ENCODE measurements at places on chromosomes 12 and 14.

DNA sequence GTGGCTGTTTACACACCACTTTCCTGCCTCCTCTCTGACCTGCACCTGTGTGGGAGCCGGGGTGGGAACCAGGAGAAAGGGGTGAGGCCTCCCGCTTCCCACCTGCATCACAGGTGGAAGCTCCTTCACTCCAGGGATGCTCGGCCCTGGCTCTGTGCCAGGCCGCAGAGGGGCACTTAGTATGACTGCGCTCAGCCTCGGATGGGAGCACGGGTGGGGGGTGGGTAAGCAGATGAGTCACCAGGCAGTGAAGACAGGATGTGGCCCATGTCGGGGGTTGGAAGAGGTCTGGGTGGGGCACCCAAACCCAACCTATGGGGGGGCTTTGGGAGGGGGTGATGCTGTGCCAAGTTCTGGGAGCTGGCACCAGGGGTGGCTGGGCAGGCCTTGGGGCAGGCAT, 7.4 kb upstream of the CYP46A1 start:
- no peak for DNase-seq

- no peak for DNase-seq
Observed at GRCh38 chr12:86659985-86660384, 403.8 kb upstream of the MGAT4C start.

DNA sequence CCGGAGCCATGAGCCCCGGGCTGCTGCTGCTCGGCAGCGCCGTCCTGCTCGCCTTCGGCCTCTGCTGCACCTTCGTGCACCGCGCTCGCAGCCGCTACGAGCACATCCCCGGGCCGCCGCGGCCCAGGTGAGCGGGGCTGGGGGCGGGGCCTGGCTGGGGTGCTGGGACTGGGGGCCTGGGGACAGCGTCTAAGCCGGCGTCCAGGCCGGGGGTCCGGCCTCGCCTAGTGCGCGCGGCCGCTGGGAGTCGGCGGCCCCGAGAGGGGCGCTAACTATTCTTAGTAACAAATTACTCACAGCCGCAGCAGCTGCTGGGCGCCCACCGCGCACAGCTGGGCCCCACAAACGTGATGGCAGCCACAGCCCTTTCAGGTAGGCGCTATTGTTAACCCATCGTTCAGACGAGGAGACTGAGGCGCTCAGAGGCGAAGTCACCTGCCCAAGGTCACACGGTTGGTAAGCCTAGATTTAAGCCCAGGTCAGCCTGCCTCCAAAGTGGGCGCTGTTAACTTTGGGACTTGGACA, 374 bp downstream of the CYP46A1 start:
- no peak for DNase-seq

DNA sequence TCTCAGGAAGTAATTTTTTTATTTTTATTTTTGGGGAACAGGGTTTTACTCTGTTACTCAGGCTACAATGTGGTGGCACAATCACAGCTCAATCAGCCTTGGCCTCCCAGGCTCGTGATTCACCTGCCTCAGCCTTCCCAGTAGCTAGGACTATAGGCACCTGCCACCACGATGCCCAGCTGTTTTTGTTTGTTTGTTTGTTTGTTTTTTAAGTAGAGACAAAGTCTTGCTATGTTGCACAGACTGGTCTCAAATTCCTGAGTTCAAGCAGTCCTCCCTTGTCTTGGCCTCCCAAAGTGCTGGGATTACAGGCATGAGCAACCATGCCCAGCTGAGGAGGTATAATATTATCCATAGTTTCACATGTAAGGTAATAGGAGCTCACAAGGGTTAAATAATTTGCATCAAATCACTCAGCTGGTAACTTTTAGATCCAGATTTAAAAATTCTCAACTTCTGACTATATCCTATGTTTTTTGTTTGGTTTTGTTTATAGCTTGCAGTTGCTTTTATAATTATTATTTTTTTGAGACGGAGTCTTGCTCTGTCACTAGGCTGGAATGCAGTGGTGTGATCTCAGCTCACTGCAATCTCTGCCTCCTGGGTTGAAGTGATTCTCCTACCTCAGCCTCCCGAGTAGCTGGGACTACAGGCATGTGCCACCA, 629.3 kb downstream of the DIO2 start:
- no peak for DNase-seq

DNA sequence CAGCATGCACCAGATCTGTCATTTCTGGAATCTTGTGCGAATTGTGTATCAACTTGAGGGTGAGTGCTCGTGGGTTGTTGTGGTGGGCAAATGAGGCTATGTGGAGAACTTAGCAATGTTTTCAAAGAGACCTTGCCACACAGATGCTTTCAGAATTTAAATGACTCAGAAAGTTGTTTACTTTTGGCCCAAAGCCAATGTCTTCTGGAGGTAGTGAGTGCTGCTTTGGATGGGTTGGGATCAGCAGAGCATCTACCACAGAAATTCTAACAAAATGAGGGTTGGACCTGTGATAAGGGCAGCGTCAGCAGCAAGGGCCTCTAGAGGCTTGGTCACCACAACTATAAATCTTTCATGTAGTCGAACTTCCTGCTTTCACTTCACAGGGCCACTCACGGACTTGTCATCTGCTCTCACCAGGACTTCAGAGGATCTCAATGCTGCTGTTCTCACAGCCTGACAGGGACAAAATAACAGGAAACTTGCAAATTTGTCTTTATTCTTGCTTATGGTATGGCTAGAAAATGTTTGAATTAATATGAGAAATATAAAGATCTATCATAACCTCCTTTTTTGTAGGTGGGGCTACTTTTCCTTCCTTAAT, 111.4 kb downstream of the DACT1 start:
- DNase-seq, result peak; percentile 79

GRCh38 chr14:68680541-68681051, 112.3 kb downstream of the ZFP36L1 start:
- no peak for DNase-seq

GRCh38 chr12:40646456-40646855, 45.8 kb upstream of the CNTN1 start:
- DNase-seq, result no peak

- DNase-seq, result no peak
Observed at GRCh38 chr14:56133547-56133946, 15.3 kb downstream of the PELI2 start.

DNA sequence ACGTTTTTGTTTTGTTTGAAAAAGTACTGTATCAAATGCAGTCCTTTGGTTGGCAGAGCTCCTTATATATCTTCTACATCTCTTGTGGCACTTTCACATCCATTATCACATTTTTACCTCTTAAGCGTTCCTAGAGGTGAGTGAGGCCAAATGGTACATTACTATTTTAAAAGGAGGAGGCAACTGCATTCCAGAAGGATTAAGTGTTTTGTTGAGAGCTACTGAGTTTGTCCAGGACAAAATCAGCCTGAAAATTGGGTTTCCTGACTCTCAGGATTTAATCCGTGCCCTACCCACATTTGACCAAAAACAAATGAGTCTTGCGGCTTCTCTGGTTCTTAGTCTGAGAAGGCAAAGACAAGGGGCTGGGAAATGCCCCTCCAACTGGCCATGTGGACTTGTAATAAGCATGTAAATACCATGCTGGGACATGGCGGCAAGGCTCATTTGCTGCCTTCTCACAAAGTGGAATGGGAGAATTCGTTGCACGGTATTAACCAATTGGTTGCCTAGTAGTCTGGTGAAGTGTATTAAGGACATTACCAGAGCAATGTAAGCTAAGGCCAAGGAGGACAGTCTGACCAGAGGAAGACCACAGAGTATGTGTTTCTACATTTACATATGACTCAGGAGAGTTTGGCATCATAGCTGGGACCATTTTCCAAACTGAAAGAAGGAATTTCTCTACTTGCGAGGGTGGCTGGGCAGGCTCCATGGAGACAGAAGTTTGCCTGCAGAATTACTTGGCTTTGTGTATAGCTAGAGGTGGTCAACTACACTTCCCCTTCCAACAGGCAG, 175.8 kb upstream of the PLXNC1 start:
- peak; percentile 74 for DNase-seq

GRCh38 chr12:8630131-8630530, 17.5 kb upstream of the AICDA start:
- no peak for DNase-seq

DNA sequence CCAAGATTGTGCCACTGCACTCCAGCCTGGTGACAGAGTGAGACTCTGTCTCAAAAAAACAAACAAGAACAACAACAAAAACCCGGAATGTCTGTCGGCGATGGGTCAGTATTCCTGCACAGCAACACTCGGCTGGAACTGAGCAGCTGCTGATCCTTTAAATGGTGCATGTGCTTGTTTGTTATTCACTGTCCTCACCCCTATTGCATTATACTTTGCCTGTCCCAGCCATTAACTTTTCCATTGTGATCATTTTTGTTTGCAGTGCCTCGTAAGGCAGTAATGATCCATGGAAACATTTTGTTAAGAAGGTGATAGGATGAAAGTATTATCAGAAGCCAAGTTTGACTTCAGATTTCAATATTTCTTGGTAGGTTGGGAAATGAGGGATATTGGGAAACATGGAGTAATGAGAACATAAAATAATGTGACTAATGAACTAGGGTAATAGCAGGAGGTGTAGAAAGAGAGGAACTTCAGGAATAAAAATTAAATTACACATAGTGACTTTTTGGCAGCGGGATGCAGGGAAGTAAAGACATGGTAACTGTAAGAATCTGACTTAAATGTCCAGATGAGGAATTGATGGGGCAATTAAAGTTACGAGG, 6.1 kb downstream of the ACSS3 start:
- no peak for DNase-seq

- no peak for DNase-seq
Observed at GRCh38 chr14:45181329-45181728, 45.6 kb downstream of the FANCM start.

DNA sequence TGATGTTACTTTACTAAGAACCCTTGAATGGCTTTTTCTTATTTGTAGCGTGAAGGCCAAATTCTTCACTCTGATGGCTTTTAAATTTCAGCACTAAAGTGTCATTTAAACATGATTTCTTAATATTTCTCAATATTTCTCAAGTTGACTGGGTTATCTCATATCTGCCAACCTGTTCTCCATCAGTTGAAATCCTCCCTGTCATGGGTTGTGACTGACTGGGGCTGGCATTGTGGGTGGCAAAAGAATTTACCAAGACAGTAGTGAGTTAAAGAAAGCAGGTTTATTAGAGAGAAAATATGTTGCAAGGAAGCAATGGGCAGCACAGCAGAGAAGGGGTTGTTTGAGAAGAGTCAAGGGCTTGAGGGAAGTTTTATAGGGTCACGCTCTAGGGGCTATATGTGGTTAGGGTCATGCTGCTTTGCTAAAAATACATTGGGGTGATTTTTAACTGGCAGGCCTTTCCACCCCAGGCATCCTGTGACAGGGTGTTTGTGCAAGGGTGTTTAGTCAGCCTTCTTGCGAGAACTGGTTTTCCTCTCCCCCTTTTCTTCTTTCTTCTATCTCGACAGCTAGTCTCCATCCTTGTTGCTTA, 232.8 kb upstream of the SEL1L start:
- DNase-seq, result no peak

DNA sequence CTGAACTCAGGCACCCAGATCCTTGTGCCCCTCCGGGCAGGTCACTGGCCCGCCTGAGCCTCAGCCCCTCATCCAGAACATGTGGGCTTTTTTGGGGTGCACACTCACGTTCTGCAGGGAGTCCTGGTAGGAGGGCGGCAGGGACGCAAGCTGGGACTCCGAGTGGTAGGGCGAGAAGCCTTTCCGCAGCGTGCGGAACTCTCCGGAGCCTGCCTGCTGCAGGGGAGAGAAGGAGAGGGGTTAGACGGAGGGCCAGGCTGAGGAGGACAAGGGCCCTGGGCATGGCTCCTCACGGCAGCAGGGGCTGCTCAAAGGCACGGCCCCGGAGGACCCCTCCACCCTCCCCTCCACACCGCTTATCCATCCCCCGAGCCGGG, 40.8 kb downstream of the CCNK start:
- no peak for DNase-seq

DNA sequence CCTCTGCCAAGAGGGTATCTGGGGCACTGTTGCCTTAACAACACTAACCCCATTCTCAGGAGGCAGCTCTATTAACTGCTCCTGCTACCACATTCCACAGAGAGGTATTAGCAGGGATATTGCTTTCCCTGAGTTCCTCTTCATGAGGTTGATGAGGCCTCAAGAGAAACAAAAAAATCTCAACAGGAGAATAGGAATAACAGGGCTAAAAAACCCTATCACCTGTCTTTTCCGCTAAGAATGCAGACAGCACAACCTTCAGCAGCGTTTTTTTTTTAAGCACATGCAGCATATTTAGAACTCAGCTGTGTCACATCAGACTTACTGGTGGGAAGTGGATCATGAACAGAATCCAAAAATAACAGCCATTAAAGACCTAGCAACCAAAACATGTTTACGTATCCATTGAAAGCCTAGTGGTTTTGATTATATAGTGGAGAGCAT, 29.2 kb downstream of the ATF7 start:
- DNase-seq, result peak; percentile 43

DNA sequence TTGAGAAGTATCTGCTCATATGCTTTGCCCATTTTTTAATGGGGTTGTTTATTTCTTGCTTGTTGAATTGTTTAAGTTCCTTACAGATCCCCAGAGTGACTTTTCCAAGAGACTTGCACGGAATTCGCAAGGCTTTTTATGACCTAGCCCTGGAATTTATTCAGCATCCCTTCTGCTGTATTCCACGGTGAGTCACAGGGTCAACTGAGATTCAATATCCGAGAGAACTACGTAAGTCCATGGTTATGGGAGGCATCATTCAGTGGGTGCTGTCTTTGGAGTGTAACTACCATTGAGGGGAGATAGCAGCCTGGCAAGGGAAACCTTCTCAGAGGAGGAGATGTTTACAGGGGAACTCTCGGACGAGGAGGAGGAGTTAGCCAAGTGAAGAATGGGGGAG, 20.9 kb upstream of the GPRC5A start:
- peak; percentile 82 for DNase-seq

DNA sequence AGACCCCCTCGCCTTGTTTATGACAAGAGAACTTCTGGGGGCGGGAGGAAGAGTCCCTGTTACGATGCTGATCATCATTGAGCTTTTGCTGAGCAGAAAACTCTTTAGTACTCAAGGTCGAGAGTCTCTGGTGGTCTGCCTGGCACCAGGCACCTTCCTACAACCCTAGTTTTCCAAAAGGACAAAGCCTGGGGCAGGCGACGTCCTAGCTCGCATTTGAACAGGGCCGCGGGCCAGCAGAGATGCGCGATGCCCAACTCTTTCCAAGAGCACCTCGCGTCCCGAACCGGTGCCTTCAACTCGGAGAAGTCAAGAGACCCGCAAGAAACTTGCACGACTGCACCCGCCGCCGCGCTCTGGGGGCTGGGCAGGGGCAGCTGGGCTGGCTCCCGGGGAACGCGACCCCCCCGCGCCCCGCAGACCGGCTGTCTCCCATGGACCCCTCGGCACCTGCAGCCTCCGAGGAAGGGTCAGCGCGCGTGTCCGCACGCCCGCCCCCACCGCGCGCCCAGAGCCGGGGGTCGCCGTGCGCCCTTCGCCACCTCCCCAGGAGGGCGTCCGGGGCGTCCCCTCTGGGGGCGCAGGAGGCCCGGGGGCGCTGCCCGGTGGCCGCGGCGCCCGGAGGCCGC, 377 bp upstream of the BCL7A start:
- peak; percentile 28 for DNase-seq

DNA sequence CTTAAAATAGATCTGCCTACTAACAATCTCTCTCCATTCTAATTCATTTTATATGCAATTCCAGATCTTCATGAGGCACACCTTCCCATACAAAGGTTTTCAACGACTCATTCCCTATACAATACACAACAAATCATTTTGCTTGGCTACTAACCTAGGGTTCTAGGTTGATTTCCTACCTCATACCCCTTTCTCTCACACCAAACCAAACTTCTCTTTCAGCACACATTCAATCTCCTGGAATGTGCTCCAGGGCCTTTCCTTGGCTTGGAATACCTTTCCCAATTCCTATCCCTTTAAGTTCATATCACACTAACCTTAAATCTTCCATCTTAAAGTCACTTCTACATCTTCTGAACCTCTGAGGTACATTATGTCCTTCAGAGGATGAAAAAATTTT, 38.7 kb upstream of the MTERF2 start:
- DNase-seq, result no peak

- peak; percentile 79 for DNase-seq
Observed at GRCh38 chr14:54182419-54183045, 214.3 kb upstream of the CDKN3 start.

Measured in AG08395 (cell line).